Omental fat pad (tissue), 4 donors: ENCODE measurements at places on chromosomes 1 and 21. TPM values are rescaled to one million over a fixed set of nuclear protein-coding genes. Genes with fewer than 3 reads are reported as not detected.

- no peak for DNase-seq
Measured at GRCh38 chr1:159882527-159882862, 17.5 kb downstream of the CFAP45 start.

The FCRLB gene
- total RNA-seq: 0.65 TPM

DNA sequence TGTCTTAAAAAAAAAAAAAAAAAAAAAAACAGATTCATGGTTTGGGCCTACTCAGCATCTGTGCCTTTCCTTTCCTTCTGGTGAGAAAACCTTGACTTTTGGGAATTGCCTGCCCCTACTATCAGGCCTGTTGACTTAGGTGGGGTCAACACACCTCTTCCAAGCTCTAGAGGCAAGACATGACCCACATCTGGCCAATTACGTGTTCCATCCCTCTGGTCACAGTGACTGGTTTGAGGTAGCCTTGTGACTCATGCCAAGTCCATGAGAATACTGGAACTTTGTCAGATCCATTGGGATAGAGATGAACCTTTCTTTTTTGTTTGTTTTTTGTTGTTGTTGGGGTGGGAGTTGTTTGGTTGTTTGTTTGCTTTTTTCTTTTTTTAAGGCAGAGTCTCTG, 37.3 kb upstream of the KHDRBS1 start:
- DNase-seq: no peak

DNA sequence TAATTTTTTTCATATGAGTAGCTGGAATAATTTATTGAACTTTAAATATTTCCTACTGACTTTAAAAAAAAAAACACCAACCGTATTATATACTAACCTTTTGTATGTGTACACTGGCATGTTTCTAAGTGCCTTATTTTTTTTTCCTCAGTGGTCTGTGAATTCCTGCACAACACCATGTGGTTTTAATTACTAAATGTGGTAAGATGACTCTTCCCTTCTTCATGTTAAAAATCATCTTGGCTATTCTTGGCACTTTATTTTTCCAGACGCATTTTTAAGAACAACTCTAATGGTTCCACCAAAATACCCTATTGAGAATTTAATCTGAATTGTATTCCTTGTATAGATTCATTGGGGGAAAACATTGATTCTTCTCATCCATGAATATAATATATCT, 28.4 kb downstream of the PPP2R5A start:
- DNase-seq: no peak

DNA sequence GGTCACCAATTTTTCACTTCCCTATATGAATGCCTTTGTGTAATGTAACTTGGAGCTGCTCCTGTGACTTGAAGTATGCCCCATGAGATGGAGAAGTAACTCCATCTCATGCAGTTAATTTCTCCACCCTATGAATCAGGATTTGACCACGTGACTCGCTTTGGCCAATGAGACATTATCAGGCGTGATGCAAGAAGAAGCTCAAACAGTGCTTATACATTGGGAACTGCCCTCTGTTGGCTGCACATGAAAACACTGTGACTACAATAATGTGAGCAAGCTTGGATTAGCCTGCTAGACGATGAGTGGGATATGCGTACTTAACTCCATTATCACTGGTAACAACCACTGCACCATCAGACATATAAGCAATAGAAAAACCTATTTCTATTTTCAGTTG, 684.4 kb downstream of the PLA2G4A start:
- DNase-seq: no peak

The NTMT2 gene
- total RNA-seq: not detected

DNA sequence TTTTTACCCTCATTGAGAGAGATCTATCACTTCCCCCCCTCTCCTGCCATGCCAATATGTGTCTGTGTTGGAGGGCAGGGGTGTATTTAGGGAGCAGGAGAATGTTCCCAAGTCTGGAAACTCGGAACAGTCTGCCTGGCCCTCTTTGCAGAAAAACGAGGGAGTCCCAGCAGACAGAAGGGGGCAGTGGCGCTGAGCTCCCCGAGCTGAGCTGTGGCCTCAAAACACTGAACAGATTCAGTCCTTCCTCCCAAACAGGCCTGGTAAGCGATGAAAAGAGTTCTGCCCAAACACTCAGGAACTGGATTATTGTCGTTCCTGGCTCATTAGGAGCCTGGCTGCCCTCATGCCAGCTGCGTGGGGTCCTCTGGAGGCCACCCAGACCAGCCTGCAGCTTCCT, 981 bp downstream of the CLDN14 start:
- DNase-seq: no peak

The NR1I3 gene
- not detected for total RNA-seq

The PIK3CD gene
- 18.3 TPM for total RNA-seq

DNA sequence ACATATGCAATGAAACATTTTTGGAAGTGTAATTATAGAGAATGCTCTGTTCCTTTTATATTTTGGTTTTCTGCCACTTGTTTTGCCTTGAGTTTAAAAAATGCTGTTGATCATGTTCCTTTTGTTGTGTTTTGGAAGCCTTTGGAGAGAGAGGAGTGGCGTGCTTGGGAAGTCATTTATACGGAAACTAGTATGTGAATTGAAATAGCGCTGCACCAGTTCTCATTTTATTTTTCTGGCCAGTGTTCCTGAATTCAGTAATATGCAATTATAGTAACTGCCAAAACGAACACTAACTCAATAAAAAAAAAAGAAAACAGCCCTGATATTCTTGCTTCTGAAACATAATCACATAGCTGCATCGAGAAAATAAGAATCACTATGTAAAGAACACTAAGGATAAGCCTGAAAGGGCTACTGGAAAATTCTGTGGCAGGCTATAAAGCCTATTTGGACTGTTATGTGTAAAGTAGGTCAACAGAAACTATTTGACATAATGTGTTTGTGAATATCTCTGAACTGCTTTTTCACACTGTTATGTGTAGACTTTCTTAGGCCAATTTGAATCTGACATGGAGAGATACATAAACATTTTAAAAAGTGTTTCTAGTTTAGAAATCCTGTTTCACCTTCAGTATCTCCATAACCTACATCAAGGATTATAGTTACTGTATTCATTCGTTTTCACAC, 742.0 kb downstream of the KCNT2 start:
- DNase-seq: no peak

- DNase-seq: no peak
Measured at GRCh38 chr1:62373221-62373620, 54.0 kb upstream of the KANK4 start.

DNA sequence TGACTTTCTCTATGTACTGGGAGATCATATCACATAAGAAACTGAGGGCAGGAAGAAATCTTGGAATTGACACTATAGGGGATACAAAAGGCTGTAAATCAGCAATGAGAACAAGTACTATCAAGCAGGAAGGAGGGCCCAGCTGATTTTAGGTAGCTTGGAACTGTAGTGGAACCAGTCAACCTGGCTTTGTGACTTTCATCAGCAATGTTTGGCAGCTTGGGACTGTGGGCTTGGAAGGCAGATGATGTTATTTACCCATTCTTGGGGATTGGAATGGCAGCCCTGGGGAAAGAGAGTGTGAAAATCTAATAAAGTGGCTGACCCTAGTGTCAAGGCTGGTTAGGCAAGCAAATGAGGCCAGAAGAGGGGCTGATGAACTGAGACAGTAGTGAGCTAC, 1073.3 kb downstream of the ADGRL2 start:
- DNase-seq: no peak

- DNase-seq: no peak
Measured at GRCh38 chr1:64114012-64114525, 89.4 kb upstream of the UBE2U start.

- DNase-seq: no peak
Measured at GRCh38 chr1:180586671-180587155, 27.9 kb downstream of the OVAAL start.

- no peak for DNase-seq
Measured at GRCh38 chr1:95002164-95002539, 70.6 kb downstream of the ALG14 start.

- no peak for DNase-seq
Measured at GRCh38 chr1:100036718-100037655, 67.2 kb downstream of the SLC35A3 start.

DNA sequence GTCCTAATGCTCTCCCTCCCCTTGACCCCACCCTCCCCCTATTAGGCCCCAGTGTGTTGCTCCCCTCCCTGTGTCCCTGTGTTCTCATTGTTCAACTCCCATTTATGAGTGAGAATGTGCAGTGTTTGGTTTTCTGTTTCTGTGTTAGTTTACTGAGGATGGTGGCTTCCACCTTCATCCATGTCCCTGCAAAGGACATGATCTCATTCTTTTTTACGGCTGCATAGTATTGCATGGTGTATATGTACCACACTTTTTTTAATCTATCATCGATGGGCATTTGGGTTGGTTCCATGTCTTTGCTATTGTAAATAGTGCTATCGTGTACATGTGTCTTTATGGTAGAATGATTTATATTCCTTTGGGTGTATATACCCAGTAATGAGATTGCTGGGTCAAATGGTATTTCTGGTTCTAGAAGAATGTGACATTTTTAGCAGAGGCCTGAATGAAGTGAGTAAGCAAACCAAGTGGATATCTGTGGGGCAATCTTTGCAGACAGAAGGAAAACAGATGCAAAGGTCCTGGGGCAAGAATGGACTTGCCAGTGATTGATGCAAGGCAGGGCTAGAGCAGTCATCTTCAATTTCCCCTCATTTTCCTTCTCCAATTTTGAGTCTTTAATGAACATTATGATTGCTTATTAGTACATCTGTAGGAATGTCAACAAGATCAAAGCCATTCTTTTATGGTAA, 50.2 kb downstream of the UBE4B start:
- DNase-seq: no peak

DNA sequence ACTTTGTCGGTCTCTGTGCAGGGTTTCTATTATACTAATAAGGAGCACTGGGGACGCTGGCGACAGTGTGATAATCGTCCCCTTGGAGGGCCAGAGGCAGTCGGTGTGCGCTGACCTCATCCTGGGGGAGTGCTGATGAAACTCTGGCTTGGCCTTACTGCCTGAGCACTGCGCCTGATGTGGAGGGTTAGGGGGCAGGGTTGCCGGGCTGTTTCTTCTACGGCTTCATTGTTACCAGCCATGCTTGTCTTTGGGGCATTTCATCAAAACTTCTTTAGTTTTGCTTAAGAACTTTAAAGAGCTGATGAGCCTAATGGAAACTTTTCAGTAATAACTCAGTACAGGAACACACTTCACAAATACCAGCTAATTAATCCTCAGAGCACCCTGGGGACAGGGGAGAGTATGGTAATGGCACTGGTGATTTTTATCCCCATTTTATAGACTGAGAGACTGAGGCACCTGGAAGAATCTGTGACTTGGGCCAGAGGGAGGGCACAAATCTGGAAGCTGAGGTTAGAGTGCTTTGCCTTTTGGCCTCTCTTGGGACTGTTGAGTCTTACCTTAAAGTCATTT, 81.8 kb downstream of the PEX14 start:
- no peak for DNase-seq

The MSH4 gene
- total RNA-seq: 0.37 TPM

DNA sequence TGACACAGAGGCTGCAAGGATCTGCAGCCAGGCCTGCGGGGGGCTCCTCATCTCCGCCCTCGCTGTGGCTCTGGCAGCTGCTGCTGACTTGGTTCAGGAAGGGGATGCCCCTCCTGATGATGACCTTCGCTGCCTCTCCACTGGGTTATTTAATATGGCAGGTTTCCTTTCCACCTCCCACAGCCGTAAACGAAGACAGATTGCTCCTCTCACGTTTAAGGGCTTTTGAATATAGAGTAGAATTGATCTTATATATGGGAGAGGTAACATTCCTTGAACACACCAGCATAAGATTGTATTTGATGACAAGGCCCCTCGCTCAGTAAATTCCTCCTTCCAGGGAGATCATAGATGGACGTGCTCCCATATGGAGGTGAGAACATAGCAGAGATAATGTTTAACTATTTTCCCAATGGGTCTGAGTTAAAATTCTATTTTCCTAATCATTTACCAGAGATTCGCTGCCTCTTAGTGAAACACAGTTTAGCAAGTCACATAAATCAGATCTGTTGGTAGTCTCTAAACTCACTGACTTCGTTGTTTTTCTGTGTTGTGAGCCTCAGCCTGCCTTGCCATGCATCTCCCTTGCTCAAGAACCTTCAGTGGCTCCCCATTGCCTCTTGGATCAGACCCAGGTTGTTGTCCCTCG, 88.5 kb upstream of the AJAP1 start:
- DNase-seq: no peak

GRCh38 chr1:38577385-38577784, 282.2 kb downstream of the RRAGC start:
- DNase-seq: no peak

- DNase-seq: no peak
Measured at GRCh38 chr1:199310708-199311107, 671.9 kb downstream of the PTPRC start.

DNA sequence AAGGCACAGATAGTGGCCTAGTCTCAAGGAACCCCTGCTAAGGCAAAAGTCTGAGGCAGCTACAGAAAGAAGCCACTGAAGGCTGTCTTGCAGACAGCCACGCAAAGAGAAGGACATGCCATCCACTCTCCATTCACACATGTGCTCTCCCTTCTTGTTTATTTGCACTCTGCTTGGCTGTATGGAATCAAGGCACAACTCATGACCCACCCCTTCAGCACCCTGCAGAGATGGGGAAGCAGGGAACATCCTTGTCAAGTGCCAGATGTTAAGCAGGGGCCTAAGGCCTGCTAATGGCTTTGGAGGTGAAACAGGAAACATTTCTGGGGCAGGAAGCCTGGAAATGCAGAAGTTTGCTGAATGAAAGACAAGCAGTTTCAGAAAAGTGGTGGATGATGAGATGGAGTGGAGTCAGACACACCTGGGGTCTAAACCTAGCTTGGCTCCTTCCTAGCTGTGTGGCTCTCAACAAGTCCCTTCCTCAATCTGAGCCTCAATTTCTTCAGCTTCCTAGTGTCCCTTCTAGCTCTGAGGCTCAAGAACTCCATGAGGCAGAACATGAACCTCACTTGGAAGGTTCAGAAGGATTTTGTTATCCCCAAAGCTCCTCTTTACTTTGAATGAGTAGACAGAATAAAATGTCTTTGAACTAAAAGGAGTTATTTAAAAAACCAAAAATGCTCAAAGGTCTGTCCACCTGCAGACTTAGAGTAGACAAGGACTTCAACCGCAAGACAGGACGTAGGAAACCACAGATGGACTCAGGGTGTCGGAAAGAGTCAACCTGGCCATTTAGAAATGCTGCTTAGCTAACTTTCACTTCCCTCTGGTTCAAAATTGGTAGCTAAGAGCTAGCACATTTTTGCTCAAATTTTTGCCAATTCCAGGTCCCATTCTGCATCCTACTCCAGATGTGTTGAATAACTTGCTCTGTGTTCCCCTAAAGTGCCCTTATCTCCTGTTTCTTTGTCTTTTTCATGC, 283.1 kb downstream of the PLPP3 start:
- no peak for DNase-seq

The CYP4X1 gene
- 18.5 TPM for total RNA-seq

DNA sequence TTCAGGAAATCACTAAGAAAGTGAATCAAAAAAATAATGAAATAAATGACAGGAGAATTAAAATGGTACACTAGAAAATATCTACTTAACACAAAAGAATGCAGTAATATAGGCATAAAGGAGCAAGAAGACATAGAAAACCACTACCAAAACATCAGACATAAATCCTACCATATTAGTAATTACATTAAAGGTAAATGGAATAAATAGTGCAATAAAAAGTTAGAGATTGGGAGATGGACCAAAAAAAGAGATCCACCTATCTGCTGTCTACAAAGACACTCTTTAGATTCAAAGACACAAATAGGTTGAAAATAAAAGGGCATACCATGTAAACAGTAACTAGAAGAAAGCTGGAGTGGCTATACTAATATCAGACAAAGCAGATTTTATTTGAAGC, 167.0 kb upstream of the SAMSN1 start:
- DNase-seq: no peak
